Activated CD4-positive, alpha-beta T cell treated with anti-CD3 and anti-CD28 coated beads for 24 hours (primary cell): ENCODE measurements at places on chromosomes 6 and 20.

- DNase-seq = no peak
Observed at GRCh38 chr6:7750197-7750596, 24.3 kb downstream of the BMP6 start.

GRCh38 chr6:108995296-108995695 is 99.3 kb downstream of the SESN1 start:
- DNase-seq = no peak

- no peak for DNase-seq
Observed at GRCh38 chr6:134707342-134708031, 242.4 kb downstream of the ALDH8A1 start.

- no peak for DNase-seq
Observed at GRCh38 chr6:139972116-139972515, 597.7 kb upstream of the CITED2 start.

DNA sequence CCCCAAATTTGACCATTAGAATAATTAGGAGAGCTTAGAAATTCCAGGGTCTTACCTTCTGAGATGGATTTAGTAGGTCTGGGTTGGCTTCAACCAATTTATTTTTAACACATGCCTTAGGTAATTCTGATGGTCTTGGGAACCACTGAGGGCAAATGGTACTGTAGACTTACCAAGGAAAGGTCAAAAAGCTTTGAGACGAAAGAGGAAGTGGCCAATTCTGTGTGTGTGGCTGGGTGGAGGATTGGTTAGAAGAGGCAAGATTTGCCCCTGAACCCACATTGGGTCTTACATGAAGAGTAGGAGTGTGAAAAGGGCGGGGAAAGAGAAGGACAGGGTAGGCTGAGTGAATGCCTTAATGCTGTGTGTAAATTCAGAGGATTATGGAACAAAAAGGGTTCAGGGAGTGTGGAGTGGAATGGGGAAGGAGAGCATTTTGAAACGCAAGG is 2.7 kb downstream of the ITCH start:
- DNase-seq = no peak

- no peak for DNase-seq
Observed at GRCh38 chr20:51019656-51020592, 3.0 kb downstream of the KCNG1 start.

DNA sequence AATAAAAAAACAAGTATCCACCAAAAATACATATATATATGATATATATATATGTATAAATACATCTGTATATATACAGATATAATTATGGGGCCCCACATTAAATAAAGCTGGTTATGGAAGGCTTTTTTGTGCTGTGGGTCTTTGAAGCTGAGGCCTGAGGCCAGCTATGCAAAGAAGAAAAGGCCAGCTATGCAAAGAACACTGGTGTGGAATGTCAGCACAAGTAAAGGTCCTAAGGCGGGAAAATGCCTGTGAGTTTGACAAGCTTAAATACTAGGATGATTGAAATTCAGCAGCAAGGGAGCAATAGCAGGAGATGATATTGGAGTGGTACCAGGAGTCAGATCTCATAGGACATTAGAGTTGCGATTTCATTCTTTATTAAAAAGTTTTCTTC is 25.2 kb downstream of the ADGRF1 start:
- no peak for DNase-seq
